Bronchial epithelial cell (primary cell): ENCODE measurements at places on chromosomes 5 and 9. TPM values are rescaled to one million over a fixed set of nuclear protein-coding genes. Genes with fewer than 3 reads are reported as not detected.
A peak's percentile ranks its signal among the peaks of the same experiment; 100 is the strongest.

Gene SOX30
- total RNA-seq = under 0.01 TPM in 1 of 2 replicates, not detected in the other

Gene OR1N1
- not detected in 2 replicates for total RNA-seq

Gene MXD3
- 0.53 and 1.5 TPM in 2 replicates for total RNA-seq

Gene ZFP2
- 0.53 and 0.90 TPM in 2 replicates for total RNA-seq

Gene IFNA13
- not detected in 2 replicates for total RNA-seq

Gene C9orf43
- 0.13 and 0.53 TPM in 2 replicates for total RNA-seq

Gene SARDH
- under 0.01 and 0.26 TPM in 2 replicates for total RNA-seq

Gene SLC36A2
- total RNA-seq = not detected in 2 replicates

Gene PLAC8L1
- 0.38 and 0.53 TPM in 2 replicates for total RNA-seq

Gene SPATA9
- not detected in 2 replicates for total RNA-seq

Gene INVS
- 20.5 and 21.9 TPM in 2 replicates for total RNA-seq

Gene TBC1D2
- total RNA-seq = 46.0 and 54.0 TPM in 2 replicates

Gene ZNF608
- total RNA-seq = 4.5 and 4.6 TPM in 2 replicates

Gene TUSC1
- 10.9 and 20.5 TPM in 2 replicates for total RNA-seq

Gene F2RL2
- total RNA-seq = under 0.01 TPM in 1 of 2 replicates, not detected in the other

GRCh38 chr9:5095795-5096194 lies 89.6 kb downstream of the INSL6 start:
- no peak for DNase-seq

DNA sequence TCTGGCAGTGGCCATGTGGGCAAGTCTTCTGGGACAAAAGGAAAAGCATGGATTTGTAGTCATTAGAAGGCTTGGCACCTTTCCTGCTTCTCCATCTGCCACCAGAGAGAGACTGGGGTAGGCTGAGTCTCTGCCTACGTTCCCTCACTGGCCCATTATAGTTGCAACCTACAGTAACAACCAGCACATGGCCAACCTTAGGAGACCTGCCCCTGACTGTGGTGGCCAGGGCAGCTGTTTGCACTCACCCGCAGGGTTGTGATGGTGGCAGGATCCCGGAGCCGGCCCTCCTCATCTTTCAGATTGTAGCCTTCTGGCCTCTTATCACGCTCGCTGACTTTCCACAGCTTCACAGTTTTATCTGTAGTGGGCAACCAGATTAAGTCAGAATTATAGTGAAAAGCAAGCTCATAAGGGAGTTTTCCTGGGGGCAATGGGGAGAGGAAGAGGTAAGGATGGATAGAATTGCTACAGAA lies 174.9 kb upstream of the GPR151 start:
- DNase-seq = no peak

- no peak for DNase-seq
Observed at GRCh38 chr9:34580358-34580757, 9.2 kb downstream of the CNTFR start.

GRCh38 chr5:118378959-118379358 lies 609.4 kb downstream of the DTWD2 start:
- no peak for DNase-seq

DNA sequence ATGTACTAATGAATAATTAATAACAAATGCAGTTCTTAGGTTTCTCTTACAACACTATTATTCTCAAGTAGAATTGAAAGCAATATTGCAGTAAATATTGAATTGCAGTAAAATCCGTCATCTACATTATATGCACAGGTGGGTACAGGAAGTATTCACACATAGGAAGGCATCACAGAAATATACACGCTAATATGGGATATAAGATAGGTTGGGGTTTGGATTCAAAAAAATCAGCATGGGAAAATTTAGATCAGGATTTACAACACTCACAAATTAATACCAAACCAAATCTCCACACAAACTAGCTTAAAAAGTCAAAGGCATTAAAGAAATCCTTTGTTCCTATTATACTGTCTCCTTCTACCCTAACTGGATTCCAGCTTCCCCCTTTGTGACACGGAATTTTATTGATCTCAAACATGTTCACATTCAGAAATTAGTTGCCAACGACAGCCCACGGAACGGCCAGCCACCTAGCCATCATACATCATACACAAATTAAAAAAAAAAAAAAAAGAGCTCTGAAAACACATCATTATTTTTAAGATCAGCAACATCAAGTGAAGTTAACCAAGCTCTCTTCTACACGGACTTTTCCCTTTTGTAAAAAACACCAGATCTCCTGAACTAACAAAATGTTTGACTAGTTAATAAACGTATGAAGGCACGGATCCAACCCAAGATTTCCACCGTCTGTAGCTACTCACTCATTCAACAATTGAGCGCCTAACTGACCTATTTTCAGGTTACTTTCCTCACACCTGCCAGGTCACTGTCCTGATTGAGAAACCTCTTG lies 2.2 kb downstream of the NR6A1 start:
- DNase-seq = no peak

- DNase-seq = no peak
Observed at GRCh38 chr9:78592811-78593210, 295.9 kb downstream of the PSAT1 start.

DNA sequence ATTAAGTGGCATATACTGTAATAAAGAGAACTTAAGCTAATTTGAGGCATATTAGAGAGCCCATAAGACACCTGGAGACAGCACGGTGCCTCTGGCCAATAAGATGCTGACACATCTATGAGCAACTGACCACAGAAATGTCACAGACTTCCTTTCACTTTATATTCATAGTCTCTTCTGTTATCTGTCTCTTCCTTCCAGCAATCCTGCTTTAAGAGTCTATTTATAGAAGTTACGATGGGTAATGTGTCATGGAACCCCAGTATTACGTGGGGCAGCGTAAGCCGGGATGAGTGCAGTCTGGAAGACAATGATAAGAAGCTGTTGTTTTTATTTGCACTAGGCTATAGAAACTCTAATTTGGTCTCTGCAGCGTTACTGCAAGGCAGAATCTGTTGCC lies 136.8 kb downstream of the CFAP90 start:
- peak; percentile 60 for DNase-seq

DNA sequence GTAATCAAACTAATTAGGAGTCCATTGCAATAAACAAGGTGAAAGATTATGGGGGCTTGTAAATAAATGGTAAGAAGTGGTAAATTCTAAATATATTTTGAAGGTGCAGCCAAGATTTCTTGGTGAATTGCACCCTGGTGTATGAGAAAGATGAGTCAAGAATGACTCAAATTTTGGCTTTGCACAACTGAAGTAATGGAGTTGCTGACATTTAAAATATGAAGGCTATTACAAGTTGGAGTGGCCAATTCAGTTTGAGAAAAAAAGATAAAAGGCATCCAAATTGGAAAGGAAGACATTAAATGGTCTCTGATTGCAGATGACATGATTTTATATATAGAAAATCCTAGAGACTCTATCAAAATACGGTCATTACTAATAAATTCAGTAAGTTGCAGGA lies 2330.6 kb downstream of the MAT2B start:
- peak; percentile 4 for DNase-seq

DNA sequence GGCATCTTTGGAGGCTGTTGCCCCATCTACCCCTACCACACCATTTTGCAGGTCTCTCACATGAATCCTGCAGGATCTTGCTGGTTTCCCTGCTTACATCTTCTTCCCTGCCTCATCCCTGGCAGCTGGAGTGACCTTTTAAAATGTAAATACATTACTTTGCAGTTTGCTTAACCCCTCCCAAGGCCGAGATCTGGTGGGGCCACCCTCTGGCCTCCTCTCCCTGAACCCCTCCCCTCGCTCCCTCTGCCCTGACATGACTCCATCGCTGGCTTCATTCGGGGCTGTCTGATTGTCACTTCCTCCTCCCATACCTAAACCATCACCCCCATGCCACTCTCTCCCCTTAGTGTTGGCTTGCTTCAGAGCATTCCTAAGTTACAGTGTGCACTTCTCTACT lies 12.6 kb upstream of the PALM2AKAP2 start:
- DNase-seq = no peak

DNA sequence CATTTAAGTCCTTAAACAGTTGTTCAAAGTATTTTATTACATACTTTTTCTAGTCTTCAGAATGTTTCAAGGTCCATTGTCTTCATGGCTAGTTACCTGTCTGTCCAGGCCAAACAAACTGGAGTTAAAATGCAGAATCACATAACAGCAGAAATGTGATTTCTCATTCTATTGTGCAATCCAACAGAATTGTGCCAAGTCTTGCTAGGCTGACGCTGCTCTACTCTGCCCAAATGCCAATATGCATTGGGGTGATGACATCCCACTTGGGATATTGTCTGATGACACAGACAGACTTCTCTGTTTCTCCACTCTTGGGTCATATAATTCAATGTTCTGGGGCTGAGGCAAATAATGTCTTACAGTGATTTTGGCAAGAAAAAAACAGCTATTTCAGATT lies 5.2 kb upstream of the SLC22A5 start:
- peak; percentile 96 for DNase-seq

GRCh38 chr9:3480353-3480655 lies 45.5 kb downstream of the RFX3 start:
- no peak for DNase-seq

DNA sequence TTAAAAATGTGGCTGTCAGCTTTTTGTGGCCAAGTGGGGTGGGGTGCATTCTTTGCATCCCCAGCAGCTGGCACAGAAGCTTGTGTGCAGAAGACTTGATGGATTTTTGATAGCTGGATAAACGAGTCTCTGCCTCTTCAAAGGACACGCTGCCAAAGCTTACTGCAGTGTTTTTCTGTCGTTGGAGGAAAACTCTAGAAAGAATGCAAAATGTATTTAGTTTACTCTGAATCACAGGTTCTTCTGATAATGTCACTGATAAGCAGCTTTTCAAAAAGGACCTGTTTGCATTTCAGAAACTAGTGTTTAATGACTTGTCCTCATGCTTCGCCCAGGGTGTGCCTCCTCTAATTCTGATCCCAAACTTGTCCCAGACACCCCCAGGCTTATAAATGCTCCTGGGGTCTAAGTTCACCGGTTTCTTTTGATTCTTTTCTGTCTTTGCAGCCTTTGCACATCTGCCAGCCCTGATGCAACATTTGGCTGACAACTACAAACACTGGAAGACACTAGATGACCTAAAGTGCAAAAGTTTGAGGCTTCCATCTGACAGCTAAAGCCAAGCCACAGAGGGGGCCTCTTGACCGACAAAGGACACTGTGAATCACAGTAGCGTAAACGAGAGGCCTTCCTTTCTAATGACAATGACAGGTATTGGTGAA lies 66.0 kb downstream of the WDR41 start:
- DNase-seq = no peak

DNA sequence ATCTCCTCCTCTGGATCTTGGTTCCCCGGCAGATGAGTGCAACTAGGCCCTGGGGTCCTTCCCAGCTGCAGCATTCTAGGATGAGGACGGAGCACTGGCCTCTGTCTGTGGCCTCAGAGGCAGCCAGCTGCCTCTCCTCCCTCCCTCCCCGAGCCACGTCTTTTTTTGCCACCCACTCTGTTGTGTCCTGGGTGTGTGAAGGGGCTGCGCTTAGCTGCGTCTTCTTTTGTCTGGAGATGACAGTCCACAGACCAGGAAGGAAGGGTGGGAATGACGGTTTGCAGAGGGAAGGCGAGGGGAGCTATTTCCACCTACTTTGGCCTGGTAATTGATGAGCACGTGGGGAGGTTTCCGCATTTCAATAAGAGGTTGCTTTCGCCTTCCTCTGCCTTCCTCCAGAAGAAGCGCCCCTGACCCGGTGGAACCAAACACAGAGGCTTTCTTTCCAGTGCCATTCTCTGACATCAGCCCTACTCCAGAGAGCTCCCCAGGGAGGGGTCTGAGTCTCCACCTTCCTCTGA lies 34.5 kb upstream of the GABRP start:
- no peak for DNase-seq

- DNase-seq = no peak
Observed at GRCh38 chr5:170551076-170551475, 47.3 kb downstream of the KCNIP1 start.

DNA sequence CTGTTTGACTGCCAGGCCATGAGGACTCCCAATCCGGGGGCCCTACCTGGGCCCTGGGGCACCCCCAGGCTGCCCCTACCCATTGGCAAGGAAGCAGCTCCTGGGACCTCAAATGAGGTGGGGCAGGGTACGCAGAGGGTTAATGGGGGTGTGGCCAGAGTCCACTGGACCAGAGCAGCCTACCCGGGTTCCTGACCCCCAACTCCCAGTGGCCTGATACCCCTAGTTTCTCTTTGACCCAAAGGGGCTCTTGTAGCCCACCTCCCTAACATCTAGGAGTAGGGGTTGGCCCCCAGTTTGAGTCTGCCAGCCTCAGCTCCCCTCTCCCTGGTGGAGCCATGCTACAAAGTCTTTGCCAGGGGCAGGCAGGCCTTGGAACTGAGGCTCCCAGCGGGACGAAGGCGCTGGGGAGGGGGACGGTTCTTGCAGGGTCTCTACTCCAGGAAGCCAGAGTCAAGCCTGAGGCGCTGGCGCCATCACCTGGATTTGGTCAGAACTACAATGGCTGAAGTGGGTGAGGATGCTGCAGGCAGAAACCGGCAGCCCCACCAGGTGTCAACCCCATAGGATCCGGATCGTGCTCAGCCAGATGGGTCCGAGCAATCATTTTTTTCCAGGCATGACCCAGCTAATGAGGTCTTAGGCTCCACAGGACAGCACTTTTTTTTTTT lies 8.4 kb upstream of the CERCAM start:
- DNase-seq = peak; percentile 29

DNA sequence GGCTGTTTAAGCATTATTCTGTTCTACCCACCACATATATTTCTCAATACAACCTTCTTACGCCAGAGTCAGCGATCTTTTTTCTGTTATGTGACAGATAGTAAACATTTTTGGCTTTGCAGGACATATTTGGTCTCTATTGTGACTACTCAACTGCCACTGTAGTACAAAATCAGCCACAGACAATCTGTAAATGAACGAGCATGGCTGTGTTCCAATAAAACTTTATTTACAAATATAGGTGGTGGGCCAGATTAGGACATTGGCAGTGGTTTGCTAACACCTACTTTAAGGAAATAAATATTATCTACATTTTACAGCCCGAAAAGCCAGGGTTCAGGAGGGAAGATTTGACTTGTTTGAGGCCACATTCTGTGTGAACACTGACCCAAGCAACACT lies 40.2 kb upstream of the FBXW11 start:
- no peak for DNase-seq

DNA sequence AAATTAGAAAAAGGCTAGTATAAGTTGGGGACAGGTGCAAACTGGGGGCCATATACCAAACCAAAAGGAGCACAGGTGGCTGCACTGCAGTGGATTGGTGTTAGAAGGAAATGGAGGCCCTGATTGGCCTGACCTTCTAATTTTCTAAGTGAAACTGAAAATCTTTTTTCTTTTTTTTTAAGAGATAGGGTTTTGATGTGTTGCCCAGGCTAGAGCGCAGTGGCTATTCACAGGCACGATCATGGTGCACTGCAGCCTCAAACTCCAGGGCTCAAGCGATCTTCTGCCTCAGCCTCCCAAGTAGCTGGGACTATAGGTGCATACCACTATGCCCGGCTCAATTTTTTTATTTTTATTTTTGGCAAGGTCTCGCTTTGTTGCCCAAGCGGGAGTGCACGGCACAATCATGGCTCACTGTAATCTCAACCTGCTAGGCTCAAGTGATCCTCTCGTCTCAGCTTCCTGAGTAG lies 9.8 kb upstream of the CCDC69 start:
- no peak for DNase-seq
